Spinal cord (tissue), 10 donors: ENCODE measurements at places on chromosomes 6 and 20. TPM values are rescaled to one million over a fixed set of nuclear protein-coding genes. Genes with fewer than 3 reads are reported as not detected.

- DNase-seq: no peak
Observed at GRCh38 chr6:4603856-4604369, 172.3 kb upstream of the CDYL start.

- DNase-seq: no peak
Observed at GRCh38 chr6:144969602-144970272, 684.6 kb downstream of the UTRN start.

DNA sequence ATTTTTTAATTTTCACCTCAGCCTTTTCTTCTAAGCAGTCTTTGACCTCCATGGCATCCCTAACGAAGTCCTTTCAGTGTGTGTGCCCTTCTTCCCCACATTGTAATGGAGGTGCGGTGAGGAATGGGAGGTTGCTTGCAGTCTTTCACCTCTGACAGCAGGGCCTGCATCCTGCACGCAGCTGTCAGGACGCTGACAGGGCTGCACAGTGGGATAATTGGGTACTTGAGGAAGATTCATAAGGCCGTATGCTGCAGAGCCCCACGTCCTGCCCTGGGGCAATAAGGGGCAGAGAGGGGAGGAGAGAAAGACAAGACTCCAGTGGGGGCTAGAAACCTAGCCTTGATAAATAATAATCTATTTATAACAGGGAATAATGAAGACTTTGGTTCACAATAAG, 184.7 kb downstream of the SAMD5 start:
- DNase-seq: no peak

- peak; percentile 55 for DNase-seq
Observed at GRCh38 chr20:36574366-36575135, 1.2 kb downstream of the TGIF2 start.

GRCh38 chr6:137489046-137490005, 4.9 kb downstream of the OLIG3 start:
- DNase-seq: no peak

- no peak for DNase-seq
Observed at GRCh38 chr6:165776691-165777090, 113.7 kb upstream of the PDE10A start.

DNA sequence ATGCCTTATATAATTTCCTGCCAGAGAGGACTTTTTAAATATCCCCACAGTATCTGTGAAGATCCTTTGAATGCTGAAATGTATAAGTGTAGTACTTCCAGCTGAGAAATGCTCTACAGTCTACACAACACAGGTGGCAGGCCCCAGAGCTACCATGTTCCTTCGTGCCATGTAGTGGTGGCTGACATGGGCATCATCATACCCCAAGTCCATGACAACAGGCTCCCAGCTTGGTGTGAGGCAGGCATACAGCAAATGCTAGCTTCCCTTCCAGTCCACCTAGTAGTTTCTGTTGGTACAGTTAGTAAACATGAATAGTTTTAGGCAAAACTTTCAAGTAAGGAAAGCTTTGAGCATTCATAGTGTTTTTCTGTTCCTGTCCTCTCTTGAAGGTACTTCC, 61.2 kb upstream of the EMILIN3 start:
- no peak for DNase-seq

- no peak for DNase-seq
Observed at GRCh38 chr20:41701588-41702348, 83.6 kb upstream of the CHD6 start.

GRCh38 chr20:2867081-2867864, 6.0 kb upstream of the PTPRA start:
- no peak for DNase-seq

DNA sequence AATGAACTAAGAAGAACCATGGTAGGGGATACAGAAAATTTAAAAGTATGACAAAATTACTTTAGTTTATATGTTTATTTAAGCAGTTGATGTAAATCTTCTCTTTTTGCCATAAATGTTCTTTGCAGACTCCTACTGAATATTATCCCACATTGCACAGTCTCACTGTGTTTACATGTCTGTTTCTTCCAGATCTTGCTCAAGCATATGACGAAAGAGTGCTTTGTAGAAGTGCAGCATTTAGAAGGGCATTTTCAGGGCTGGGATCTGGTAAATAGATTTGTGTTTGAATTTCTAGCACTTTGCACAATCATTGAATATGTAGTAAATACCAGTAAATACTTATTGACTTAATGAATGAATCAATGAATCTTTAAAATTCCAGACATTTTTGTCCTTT, 152.0 kb upstream of the EPHA7 start:
- no peak for DNase-seq

- no peak for DNase-seq
Observed at GRCh38 chr20:4244700-4245485, 229.5 kb upstream of the RNF24 start.

TMEM74B gene
- 6.2 TPM for total RNA-seq

PBX2 gene
- total RNA-seq: 32.6 TPM

POU3F2 gene
- total RNA-seq: 10.0 TPM

IMPG1 gene
- total RNA-seq: 0.10 TPM

FAXC gene
- 11.7 TPM for total RNA-seq
